ENCODE measurements at places on chromosomes 12 and 14.

DNA sequence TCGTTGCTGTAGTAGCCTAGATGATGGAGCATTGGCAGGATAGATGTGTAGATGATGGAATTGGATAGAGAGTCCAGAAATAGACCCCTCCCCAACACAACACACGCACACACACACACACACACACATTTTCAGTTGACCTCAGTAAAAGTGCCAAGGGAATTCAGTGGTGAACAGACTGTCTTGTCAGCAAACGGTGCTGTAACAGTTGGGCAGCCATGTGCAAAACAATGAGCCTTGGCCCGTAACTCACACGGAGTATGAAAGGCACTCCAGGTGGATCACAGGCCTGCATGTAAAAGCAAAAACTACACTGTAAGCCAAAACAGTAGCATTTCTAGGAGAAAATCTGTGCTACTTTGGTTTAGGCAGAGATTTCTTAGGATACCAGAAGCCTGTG is 87.8 kb downstream of the DDX51 start:
- DNase-seq: no peak

GRCh38 chr12:12903642-12904609 is 12.6 kb downstream of the GPRC5A start:
- DNase-seq: no peak

GRCh38 chr12:64006211-64006825 is 161.8 kb downstream of the SRGAP1 start:
- no peak for DNase-seq

DNA sequence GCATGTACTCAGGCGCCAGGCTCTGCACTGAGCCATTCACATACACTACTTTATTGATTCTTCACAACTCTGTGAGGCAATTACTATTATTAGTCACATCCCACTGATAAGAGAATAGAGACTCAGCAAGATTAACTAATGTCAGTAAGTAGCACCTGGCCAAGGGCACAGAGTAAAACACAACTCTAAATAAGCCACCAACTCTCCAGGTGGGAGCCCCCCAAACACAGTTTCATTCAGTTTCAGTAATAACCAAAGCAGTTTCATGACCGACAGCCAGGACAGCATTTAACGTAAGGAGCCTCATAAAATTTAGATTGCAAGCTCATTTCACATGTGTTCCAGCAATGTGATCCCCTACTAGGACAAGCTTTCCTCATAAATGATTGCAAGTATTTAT is 323.1 kb upstream of the CCDC196 start:
- DNase-seq: no peak

GRCh38 chr14:22024137-22024536 is 350.5 kb upstream of the OR4E1 start:
- no peak for DNase-seq

DNA sequence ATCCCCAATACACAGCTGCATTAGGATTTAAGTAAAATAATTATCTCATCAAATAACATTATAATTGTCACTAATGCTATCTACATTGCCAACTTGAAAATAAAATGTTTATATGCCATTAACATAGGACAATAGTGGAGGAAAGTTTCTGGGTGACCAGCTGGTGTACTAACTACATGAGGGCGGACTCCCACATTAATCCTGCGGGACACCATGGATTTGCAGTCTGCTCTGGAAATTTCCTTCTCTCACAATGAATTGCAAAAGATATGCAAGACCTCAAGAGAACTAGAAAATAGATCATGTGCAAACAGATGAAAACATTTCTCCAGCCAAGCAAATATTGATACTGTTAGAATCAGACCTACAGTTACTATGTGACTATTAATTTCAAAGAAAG is 390.1 kb downstream of the NAV3 start:
- no peak for DNase-seq

DNA sequence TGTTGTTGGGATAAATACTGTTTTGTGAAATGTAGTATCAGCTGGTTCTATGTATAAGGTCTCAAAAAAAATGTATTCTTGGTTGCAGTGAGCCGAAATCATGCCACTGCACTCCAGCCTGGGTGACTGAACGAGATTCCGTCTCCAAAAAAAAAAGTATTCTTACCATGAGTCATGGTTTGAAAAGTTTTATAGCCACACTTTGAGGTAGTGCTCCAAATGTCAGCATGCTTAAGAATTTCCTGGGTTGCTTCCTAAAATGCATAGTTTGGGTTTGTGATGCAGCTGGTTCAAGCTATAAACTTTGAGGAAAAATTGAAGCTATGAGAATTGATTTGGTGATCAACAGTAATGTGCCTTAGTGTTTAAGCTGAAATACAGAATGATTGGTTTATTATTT is 48.0 kb downstream of the ETNK1 start:
- no peak for DNase-seq

- DNase-seq: no peak
Measured at GRCh38 chr12:27104546-27104945, 22.2 kb upstream of the C12orf71 start.

DNA sequence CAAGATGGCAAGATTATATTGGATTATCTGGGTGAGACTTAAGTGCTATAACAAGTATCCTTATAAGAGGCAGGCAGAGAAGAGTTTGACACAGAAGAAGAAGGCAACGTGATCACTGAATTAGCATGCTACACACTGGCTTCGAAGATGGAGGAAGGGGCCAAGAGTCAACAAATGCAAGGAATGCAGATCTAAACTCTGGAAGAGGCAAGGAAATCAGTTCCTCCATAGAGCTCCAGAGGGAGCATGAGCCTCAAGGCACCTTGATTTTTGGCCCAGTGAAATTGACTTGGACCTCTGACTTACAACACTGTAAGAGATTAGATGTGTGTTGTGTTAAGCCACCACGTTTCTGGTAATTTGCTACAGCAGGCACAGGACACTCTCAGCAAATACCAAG is 536.4 kb upstream of the SEL1L start:
- DNase-seq: no peak

DNA sequence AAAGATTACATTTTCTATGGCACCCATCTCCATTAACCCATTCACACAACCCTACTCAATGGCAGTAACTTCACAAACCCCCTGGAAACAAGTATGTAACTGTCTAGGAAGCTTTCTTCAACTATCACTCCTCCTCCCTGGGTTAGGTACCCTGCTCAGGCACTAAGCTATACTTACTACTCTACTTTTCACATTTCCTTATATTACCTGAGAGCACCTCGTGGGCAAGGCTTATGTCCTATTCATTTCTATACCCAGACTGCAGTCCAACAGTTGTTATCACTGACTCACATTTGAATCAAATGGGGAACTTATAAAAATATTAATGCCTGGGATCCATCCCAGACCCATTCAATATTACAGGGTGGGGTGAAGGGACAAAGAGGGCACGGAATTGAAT is 4.6 kb downstream of the PAWR start:
- DNase-seq: no peak

Data from CMK (cell line).